Left kidney (tissue), 8 donors: ENCODE measurements at places on chromosomes 3 and 15. TPM values are rescaled to one million over a fixed set of nuclear protein-coding genes. Genes with fewer than 3 reads are reported as not detected.

UBAP1L gene
- 6.9 TPM for polyA plus RNA-seq

ERICH6 gene
- polyA plus RNA-seq, result 1.0 TPM

DNA sequence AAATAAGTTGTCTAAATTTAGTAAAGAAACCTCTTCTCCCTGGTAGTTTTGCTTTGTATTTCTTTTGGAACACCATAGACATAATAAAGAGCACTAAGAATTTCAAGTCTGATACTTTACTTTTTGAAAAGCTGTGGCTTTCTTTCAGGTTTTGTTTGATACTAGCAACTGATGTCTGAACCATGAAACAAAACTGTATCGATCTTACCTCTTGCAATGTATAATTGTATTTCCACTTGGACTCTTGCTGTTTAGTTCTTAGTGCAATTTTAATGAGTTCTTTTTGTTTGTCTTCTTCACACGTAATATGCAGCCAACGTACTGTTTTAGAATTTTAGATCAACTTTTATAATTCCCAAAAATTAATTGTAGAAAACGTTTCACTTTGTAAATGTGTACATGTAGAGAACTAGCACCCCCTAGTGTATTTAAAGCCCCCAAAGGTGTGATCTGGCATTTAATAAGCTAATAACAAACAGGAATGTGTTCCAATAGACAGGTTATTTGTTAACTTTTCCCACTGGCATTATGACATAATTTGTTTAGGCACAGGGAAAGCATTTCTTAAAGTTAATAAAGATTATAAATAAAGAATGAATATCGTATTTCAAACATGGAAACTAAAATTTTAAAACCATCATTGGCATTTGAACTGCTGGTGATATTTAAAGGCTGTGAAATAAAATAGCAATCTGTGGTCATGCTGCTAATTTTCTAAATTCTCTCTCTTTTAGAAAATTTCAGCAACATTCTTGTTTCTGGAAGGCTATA is 289.1 kb upstream of the DNAJC19 start:
- no peak for DNase-seq

- peak; percentile 52 for DNase-seq
Observed at GRCh38 chr3:149936812-149937230, 33.9 kb downstream of the PFN2 start.

- no peak for DNase-seq
Observed at GRCh38 chr3:97765336-97765735, 778 bp downstream of the ARL6 start.

DNA sequence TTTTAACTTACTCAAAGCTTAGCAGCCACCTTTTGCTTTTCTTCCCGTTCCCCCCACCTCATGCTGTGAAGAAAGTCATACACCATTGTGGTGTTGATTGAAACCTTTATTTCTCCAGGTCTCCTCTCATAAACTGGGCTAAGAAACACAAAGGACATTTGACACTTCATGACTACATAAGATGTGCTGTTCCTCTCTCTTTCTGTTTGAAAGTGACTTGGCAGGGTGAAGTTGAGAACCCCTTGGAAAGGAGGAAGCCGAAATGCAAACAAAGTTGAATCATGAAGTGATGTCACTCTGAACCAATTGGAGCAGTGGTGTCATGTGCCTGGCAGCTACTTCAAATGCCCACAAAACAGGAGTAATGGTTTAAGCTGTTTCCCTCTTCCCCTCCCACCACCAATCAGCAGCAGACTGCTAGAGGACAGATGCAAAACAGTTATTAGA is 174.7 kb downstream of the IGF1R start:
- peak; percentile 72 for DNase-seq
